WTC11 (cell line): ENCODE measurements at places on chromosomes 7 and 10. TPM values are rescaled to one million over a fixed set of nuclear protein-coding genes. Genes with fewer than 3 reads are reported as not detected.

NPY4R2 gene
- total RNA-seq: not detected in 3 replicates

FGL2 gene
- 0.05 TPM in 1 of 3 replicates, not detected in the others for total RNA-seq

LIPF gene
- not detected in 3 replicates for total RNA-seq

CALY gene
- total RNA-seq: 0.63 to 1.8 TPM (median 1.4 TPM) in 3 replicates

PLCE1 gene
- 0.11 to 0.14 TPM (median 0.11 TPM) in 3 replicates for total RNA-seq

GNAI1 gene
- total RNA-seq: 26.7 to 31.0 TPM (median 31.0 TPM) in 3 replicates

EN2 gene
- total RNA-seq: not detected in 3 replicates

CCL24 gene
- not detected in 3 replicates for total RNA-seq

MYOF gene
- 1.4 to 2.2 TPM (median 1.8 TPM) in 3 replicates for total RNA-seq

PHKG1 gene
- total RNA-seq: not detected in 3 replicates

ZNF804B gene
- 0.04 TPM in 1 of 3 replicates, not detected in the others for total RNA-seq

UPK3BL2 gene
- 9.0 to 11.2 TPM (median 10.5 TPM) in 3 replicates for total RNA-seq

SEMA3E gene
- 0.76 to 2.5 TPM (median 1.5 TPM) in 3 replicates for total RNA-seq

ARHGEF5 gene
- total RNA-seq: 80.1 to 115 TPM (median 104 TPM) in 3 replicates

LIPJ gene
- total RNA-seq: 0.09 TPM in 1 of 3 replicates, not detected in the others

CPED1 gene
- total RNA-seq: 0.30 to 0.98 TPM (median 0.44 TPM) in 3 replicates

HMX3 gene
- total RNA-seq: 0.23 TPM in 1 of 3 replicates, not detected in the others
